Mammary epithelial cell (primary cell): ENCODE measurements at places on chromosomes 5 and 9. TPM values are rescaled to one million over a fixed set of nuclear protein-coding genes. Genes with fewer than 3 reads are reported as not detected.

PDGFRB gene
- total RNA-seq: 1.5 TPM

FAM221B gene
- not detected in 2 replicates for total RNA-seq

PIK3R1 gene
- total RNA-seq: 195 TPM

UGT3A2 gene
- total RNA-seq: not detected in 2 replicates

PLAC8L1 gene
- 0.96 TPM in 1 of 2 replicates, not detected in the other for total RNA-seq

GEMIN5 gene
- total RNA-seq: 18.6 and 21.2 TPM in 2 replicates

SEMA4D gene
- total RNA-seq: 2.3 TPM

NEK6 gene
- total RNA-seq: 27.3 and 41.3 TPM in 2 replicates

SLC34A3 gene
- not detected for total RNA-seq

CNOT8 gene
- 34.5 and 39.0 TPM in 2 replicates for total RNA-seq

ZMYND19 gene
- 44.0 and 48.0 TPM in 2 replicates for total RNA-seq
